NCI-H1417 treated with DMSO at 0.1 percent for 48 hours (cell line): ENCODE measurements at places on chromosomes 1 and 21.

DNA sequence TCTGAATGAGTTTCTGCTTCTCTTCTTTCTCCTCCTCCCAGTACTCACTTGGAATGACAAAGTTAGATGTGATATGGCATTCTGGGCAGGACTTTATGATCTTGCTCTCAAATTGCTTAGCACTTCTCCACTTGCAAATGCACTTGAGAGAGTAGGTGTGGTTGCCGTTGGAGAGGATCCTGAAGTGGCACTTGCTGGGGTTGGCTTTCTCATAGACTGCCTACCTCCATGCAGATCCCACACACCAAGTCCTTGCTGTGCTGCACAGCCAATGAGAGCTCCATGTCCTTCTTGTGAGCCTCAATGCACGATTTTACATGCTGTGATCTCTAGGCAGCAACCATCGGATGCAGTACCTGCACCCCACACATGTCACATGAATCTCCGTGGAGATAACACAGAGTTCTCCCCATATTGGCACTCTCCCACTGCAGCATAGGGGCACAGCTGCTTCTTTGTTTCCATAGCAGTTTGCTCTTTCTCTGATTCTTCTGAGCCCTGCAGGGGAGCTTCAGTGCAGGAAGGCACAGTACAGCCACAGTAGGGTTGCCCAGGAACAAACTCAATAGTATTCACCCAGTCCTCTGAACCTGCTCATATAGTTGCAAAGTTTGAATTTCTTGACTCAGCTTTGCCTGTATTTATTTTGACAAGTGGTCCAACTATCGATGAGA, 45.2 kb downstream of the ZNF691 start:
- no peak for DNase-seq

GRCh38 chr1:98331243-98331642, 330.3 kb upstream of the SNX7 start:
- DNase-seq = no peak

- no peak for DNase-seq
These were observed 127.7 kb upstream of the COL6A1 start for GRCh38 chr21:45853703-45854342.

GRCh38 chr1:235090406-235091069, 38.1 kb downstream of the TOMM20 start:
- DNase-seq = no peak

DNA sequence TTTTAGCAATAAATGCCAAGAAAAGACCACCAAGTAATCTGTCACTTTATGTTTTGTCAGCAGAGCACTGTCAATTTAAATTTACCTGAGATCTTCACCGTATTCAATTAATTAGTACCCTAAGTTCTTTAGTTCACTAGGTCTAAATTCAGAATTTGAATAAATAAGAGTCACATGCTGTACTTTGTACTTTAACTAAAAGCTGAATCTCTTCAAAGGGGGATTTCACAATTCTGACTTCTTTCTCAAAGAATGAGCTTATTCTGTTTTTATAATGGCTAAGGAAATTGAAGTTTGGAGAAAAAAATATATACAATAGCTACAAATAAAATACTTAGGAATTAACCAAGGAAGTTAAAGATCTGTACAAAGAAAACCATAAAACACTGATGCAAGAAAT, 2.1 kb upstream of the GNG5 start:
- DNase-seq = no peak

GRCh38 chr21:43864313-43864961, 586 bp upstream of the AGPAT3 start:
- DNase-seq = no peak

- DNase-seq = no peak
These were observed 5.9 kb upstream of the KRTAP10-4 start for GRCh38 chr21:44567481-44568171.

GRCh38 chr1:44874155-44874554, 31.1 kb upstream of the PTCH2 start:
- DNase-seq = no peak

GRCh38 chr1:55472115-55472514, 257.0 kb upstream of the USP24 start:
- no peak for DNase-seq

DNA sequence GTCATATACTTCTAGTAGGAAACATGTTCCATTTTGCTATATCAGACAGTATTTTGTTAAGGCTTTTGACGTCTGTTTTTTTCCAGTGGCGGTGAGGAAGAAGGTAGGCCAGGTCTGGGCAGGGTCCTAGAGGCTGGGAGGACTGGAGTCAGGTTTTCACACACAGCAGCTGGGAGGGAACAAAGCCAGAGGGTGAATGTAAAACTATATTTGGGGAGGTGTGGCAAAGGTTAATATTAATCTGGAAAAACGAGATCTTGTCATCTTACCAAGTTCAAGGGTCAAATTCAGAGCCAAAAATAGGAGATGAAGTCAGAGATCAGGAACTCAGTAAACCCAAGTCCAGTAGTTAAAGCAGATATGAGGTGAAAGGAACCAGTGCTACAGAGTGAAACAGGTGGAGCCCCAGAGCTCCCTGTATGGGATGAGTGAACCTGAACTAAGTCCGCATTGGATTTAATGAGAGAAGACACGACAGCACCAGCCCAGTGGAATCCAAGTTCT, 10.7 kb upstream of the OTUD7B start:
- no peak for DNase-seq

DNA sequence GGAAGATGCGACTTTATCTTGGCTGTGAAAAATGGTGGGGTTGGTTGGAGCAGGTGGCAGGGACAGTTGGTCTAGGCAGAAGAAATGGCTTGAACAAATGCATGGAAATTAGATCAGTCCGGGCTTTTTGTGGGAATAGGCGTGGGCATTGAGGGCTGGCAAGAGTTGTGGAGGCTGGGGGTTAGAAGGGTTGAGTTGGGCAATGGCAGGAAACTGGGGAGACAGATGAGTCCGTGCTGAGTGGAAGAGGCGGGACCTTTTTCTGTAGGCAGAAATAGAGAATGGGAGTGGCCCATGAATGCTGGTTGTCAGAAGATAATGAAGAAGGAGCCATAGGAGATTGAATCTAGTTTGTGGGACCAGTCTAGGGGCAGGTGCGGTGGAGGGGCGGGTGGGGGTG, 6.9 kb downstream of the PDPN start:
- DNase-seq = no peak

DNA sequence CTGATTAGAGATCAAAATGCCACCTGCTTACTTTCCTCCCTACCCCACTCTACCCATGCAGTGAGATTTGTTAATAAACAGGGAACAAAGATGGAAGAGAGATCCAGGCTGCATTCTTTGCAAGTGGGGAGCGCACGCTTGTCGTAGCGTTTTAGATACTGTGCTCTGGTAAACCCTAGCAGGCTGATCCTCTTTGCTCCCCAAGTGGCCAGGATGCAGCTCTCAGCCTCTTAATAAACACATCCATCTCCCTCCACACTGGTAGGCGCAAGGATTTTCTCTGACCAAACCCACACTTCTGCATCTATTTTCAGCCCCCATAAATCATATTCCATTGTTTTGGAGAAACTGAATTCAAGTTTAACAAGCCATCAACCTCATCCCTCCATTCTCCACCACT, 2.9 kb downstream of the PGBD5 start:
- no peak for DNase-seq

DNA sequence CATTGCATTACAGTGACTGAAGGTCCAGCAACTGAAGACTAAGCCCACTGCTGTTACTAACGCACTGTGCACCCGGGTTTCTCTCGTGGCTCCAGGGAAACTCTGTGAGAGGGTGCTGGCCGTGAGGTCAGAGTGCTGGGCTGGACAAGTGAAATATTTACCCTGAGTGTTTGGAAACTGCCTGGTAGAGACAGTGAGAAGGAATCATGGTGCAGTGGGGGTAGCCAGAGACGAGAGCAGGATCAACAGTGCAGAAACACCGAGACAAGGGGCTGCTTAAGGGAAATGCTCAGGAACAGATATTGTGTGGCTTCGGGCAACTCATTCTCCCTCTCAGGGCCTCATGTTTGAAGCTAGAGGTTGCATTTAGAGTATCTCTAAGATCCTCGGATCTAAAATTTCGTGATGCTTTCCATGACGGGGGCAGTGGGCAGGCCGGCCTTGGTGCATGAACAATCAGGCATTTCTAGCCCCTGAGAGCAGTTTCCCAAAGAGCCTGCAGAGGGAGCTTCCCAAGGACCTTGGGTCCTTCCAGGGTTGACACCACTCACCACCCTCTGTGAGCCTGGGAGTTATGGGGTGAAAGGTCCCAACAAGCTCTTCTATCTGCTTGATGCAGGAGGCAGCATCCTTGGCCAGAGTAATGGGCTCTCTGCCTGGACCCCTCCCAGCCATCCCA, 9.7 kb downstream of the CD2 start:
- DNase-seq = no peak

GRCh38 chr1:233224311-233224710, 71.2 kb downstream of the PCNX2 start:
- DNase-seq = no peak

GRCh38 chr1:3595949-3596348, 15.4 kb downstream of the MEGF6 start:
- no peak for DNase-seq

DNA sequence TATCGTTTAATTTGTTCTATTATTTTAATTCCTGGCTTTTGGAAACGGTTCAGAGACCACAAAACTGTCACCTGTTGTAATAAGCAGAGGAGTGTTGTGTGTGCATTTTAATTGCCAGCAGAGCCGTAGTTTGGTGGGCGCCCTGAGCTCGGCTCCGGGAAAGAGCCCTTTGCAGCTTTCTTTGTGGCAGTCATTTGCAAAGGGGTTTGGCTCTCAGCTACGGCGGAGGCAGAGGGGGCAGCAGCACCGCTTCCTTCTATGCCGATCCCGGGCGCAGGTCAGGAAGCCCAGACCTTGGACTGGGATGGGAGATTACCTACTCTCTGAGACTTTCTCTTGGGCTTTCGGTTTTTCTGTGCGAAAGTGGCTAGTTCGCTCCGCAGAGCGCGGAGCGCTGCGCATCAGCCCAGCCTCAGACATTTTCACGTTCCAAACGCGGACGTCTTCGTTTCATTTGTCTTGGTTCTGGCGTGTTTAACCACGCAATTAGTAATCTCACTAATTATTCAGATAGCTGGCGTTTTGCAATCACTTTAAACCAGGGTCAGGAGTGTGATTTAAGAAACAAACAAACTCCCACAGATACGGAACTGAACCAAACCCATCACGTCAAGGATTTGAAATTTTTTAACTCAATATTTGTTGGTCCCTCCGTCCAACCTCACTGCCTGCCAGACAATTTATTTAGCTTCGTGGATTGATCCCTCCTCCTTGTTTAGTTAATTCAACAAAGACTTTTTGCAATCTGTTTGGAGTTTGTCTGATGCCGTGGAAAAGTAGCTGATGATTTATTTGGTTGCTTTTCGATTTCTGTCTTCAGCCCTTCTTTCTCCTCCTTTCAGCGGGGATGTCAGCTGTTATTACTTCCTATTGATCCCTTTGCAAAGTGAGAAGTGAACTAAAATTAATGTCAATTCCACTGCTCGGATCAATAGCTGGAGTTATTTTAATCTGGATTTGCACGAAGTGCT, 3.9 kb downstream of the RNF220 start:
- no peak for DNase-seq

DNA sequence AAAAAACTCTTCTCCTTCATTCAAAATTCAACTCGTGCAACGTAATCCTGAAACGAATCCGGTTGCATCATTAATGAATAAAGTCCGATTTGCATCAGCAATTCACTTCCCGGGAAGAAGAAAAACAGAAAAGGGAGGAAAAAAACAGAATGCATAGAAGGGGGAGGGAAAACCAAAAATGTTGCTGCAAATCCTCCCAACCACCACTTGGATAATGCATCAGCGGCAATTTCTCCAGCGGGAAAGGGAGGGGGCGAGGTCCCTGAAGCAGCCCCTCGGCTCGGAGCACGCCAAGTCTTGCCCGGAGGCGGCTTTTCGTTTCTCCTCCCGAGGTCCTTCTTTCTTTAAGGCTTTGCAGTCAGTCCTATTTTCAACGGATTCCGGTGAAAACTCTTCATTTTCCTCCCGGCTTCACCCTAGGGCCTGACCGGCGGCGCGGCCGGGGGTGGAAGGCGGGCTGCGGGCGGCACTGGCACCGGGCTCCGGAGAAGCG, 723 bp downstream of the CDC42BPA start:
- DNase-seq = no peak

DNA sequence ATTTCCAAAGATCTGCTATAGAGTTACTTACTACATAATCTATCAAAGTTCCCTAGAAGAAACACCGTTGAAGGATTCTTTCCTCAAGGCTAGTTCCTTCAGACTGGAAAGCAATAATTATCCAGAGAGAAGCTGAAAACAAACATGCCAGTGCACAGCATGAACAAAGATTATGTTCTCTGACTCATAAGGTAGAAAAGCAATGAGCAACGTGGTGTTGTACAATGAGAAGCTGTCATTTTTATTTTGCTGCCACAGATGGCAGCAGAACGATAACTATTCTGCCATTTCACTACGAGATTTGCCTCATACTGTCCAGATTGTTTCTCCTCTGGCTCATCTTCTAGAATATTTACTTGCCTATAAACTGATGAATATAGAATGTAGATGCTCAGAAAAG, 10.7 kb downstream of the EXTL2 start:
- no peak for DNase-seq

- DNase-seq = no peak
These were observed 3.0 kb upstream of the ATP1B1 start for GRCh38 chr1:169103480-169103893.

DNA sequence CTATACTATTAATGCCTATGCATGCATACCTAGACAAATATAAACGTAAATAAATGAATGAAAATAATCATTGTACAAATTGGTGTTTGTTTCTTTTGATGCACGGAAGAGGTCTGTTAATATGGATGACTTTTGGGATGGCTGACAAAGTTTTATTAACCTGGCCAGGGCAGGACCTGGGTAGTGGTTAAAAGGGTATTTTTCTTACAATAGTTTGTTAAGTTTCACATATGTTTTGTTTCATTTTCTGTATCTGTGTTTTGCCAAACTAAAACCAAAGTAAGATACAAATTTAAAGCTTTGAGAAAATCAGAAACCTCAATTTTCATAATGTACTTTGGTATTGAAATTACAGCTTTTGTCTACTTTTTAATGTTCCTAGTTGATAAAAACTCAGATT, 222.7 kb upstream of the OLFM3 start:
- no peak for DNase-seq

GRCh38 chr1:72000809-72001208, 281.5 kb downstream of the NEGR1 start:
- DNase-seq = no peak

DNA sequence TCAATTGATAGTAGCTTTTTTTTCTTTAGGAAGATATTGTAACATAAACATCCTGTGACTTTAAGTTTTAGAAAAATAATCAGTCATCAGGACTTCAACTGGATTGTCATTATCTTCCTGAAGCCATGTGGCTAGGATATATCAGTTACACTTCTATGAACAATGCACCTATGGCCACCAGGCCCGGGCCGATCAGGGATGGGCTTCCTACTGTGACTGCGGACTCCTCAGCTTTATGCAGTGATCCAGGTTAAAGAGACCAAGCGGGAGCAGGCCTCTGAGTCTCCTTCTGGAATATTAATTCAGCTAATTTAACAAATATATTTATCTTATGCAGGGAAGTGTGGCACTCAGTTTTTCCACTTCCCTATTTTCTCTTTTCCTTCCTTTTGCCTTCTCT, 200.6 kb downstream of the ADGRL2 start:
- DNase-seq = no peak
